ENCODE measurements at places on chromosomes 11 and 22.

DNA sequence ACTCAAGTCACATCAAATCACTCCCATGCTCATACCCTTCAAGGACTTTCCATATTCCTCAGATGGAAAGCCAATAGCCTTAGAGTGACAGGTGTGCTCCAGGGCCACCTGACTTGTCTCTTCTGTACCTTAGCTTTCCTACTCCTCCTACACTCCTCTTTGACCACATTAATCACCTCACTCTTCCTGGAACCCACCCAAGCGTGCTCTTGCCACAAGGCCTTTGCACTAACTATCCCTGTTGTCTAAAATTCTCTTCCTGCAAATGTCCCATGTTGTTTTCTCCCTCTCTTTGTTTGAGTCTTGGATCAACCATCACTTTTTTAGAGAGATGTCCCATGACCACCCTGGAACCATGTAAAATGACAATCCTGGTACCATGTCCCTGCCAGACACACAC, 244.1 kb downstream of the AASDHPPT start:
- DNase-seq = no peak

GRCh38 chr11:14881576-14882193, 10.3 kb downstream of the CYP2R1 start:
- DNase-seq = no peak

DNA sequence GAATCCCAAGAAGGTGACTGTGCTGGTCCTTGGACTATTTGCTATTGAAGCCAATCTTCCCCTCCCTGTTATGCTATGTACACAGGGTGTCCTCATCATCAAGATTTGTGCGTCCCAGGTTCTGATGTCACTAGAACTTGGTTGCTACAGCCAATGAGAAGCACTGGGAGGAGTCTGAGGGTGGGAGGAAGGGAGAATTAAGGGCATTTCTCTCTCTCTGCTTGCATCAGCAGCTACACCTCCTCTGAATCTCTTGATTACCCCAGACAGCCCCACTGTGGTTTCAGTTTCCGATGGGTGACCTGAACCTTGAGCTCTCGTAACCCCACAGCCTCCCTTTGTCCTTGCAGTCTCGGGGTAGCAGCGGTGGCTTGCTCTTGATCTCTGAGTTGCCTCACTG, 212.4 kb upstream of the SESN3 start:
- no peak for DNase-seq

DNA sequence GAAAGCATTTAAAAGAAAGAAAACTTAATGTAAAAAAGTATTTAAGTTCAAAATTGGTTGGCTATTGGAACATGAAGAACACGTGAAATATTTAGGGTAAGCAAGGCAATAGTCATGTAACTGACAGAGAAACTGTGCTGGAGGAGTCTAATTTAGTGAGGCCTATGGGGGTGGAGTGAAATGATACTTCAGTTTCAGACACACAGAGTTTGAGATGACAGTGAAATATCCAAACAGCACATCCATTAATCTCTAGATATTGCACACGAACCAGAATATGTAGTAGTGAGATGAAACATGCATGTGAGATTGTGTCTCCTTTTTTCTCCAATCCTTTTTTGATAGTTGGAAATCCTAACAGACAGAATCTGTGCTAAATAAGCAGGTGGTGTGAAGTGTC, 739.0 kb downstream of the CNTN5 start:
- DNase-seq = no peak

DNA sequence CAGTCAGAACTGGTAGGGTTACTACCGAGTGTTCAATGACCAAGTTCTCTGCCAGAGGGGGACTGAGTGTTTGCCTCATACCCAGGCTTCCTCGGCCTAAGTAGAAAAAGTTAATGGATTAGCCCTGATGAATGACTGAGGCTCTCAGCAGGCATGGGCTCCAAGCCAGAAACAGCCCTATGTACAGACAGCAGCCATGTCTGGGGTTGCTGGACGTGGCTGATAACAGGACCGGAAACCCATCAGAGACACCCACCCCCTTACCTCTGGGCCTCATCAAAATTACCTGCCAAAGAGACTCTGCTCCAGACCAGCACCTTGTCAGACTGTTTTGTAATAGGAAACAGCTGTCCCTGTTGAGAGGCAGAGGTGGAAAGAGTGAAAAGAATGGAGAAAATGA, 351.4 kb downstream of the ETS1 start:
- no peak for DNase-seq

DNA sequence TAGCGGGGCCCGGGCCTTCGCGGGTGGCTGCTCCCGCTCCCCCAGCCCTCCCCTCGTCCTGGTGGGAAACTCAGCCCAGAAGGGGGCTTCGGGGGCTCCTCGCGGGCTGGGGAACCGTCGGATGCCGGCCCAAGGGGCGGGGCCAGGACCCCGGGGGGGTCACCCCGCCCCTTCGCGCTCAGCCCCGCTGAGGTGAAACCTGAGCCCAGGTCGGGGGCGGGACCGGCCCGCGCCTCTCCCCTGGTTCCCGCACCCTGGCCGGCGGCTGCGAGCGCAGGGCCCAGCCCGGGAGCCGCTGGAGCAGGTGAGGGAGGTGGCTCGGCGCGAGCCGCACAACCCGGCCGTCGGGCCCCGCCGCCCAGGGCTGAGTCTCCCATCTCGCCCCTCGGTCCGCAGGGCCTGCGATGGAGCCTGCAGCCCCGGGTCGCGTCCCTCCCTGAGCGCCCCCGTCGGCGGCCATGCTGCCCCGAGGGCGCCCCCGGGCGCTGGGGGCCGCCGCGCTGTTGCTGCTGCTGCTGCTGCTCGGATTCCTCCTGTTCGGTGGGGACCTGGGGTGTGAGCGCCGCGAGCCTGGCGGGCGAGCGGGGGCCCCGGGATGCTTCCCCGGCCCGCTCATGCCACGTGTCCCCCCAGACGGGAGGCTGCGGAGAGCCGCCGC, at the start of gene LARGE2:
Gene LARGE2 (plus strand): TSS at position 232 of the 658 bp plus-strand sequence. CDS start 227 bp downstream, at position 459.
- no peak for DNase-seq

DNA sequence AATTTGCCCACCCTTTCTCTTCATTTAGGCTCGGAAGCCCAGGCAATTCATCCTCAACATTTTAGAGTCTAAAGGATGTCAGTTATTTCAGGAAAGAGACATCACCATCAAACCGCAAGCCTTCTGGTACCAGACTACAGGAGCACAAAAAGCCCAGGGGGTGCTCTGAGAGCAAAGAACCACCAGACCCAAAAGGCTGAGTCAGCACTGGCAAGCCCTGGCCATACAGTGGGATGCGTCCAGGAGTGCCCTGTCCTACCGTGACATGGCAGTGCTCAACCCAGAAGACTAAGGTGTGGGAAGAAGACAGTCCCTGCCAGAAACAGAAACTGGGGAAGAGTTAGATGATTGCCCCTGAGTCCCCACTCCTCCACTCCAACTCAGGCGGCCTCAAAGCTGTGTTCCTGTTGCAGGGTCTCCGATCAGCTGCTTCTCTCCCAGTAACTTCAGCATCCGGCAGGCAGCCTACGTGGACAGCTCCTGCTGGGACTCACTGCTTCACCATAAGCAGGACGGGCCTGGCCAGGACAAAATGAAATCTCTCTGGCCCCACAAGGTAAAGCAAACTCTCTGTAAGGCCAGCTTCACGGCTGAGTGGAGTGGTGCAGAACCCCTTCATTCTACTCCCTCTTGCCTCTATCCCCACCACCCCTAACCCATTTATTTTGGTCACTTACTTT, 1.5 kb downstream of the PANX3 start:
- DNase-seq = no peak

GRCh38 chr22:38923463-38924346, 33.7 kb upstream of the APOBEC3A start:
- no peak for DNase-seq

GRCh38 chr11:13321431-13321830, 43.8 kb downstream of the BMAL1 start:
- no peak for DNase-seq

DNA sequence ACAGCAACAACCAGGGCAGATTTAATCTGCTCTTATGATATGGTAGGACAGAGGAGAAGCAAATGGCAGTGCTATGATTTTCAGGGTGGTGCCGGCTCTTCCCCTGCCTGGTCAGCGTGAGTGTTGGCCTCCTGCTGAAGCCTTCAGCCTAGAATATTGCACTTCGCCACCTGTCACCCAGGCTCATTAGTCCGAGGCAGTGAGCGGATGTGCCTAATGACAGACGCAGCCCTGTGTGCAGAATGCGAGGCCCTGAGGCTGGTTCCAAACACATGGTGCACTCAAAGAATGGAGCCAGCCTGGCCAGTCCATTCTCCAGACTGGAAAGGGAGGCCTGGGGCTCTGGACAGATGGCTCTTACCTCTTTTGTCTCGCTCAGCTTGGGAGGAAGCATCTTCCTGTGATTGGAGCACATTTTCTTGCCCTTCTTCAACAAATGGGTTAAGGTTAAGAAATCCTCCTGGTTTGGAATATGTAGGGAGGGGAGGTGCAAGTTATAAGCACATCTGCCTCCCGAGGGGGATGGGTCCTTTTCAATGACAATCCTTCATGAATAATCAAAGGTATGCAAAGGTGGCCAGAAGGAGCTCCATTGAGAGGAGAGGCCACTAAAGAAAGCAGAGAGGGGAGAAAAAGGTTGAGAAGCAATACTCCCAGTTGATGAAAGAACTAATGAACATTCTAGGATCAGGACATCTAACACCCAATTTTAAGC, 39.7 kb upstream of the GALNT18 start:
- no peak for DNase-seq

DNA sequence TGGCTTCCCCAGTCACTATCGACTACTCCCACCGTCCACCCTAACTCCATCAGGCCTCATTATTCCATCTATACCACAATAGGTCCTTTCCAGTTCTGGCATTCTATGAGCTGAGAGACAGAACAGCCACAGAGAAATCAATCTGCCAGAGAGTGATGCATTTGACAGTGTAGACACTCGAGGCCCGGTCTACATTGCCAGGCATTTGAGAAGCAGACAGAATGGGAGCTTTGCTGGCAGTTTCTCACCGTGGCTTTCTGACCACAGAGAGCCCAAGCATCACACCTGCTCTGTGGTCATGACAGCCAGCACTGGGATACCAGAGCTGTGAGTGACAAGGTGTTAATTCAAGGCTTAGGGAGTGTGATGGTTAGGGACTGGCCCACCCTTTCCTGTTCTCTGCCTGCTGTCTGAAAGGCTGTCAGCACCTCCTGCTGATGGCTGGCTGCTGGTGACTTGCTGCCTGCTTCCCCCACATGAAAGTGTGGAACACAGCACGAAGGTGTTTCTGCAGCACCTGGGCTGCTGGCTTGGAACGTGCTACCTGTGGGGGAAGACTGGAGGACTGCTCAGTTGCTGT, 137.8 kb downstream of the KIRREL3 start:
- no peak for DNase-seq

DNA sequence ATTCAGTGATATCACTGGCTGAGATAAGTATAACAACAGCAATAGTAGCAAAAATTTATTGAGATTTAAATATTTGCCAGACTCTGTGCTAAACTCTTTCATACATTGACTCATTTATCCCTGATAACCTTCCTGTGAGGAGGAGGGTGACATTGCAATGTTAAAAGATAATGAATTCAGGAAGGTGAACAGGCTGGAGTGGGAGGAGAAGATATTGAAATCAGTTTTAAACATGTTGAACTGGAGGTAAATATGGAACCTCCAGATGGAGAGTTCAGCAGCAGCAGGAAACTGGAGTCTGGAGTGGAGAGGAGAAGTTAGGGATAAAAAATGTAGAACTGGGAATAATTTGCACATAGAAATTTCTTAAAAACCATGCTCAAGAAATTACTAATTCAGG, 142.0 kb upstream of the FAT3 start:
- DNase-seq = no peak

DNA sequence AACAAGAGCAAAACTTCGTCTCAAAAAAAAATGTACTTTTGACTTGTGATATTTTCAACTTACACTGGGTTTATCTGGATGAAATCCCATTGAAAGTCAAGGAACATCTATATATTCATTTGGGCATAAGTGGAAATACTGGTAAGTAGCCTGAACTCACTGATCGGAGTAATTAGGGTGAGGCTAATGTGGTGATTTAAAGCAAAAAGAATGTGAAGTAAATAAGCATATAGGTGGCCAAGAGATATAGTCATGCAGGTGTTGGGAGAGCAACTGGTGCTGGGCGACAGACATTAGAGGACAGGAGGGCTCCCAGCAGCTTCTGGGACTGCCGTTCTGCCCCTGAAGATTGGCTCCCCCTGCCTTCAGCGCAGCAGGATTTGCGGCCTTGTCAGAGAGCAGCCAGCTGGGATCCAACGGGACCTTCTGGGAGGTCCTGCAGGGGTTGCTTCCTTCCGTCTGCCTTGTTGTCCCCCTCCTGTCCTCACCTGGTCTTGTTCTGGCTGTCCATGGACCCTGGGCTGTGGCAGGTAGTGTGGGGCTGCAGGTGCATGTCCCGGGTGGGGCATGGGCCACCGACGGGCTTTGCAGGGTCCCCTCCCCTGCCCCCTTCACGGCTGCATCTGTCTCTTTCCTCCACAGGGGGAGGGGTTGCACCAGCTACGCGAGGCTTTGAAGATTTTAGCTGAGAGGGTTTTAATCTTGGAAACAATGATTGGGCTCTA, 14.1 kb downstream of the RHBDD3 start:
- no peak for DNase-seq

GRCh38 chr11:126176853-126177470, 34.5 kb downstream of the RPUSD4 start:
- DNase-seq = no peak

DNA sequence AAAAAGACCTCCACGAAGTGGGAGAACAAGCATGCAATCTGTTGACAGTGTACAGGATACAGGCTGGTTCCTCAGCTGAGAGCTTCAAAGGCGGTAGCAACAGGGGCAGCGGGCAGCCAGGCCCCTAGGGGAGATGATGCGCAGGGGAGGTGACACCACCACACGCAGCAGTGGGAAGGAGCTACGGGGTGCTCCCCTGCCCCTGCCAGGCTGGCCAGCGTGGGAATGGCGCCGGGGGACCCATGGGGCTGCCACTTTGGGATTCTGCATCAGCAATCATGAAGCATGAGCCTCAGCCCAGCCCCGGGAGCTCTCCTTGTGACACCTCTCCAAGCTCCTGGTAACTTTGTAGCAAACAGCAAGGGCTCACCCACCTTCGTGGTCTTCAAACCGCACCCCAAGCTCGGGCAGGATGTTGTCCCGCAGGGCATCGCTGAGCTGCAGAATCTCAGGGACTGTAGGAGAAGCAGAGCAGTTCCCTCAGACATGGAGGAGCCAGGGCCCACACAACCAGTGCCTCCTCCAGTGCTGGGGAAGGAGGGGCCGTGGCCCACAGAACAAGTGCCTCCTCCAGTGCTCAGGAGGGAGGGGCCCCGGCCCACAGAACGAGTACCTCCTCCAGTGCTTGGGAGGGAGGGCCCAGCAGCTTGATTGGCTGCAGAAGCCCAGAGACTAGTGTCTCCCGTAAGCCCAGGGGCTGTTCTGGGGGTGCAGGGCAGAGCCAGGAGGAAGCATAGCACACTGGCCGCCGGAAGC, 14.6 kb upstream of the NAP1L4 start:
- DNase-seq = no peak

- DNase-seq = no peak
Measured at GRCh38 chr22:30803679-30804078, 109.0 kb downstream of the OSBP2 start.

GRCh38 chr22:20569059-20570058, 61.9 kb downstream of the MED15 start:
- no peak for DNase-seq

GRCh38 chr22:20758688-20759087, 15.2 kb upstream of the SERPIND1 start:
- no peak for DNase-seq

Data from stimulated activated CD4-positive, alpha-beta T cell treated with anti-CD3 and anti-CD28 coated beads, Interleukin-1b, Interleukin-23, amount 100 ng/mL, for 1 hour (primary cell).